ENCODE measurements at places on chromosomes 5 and 9.

DNA sequence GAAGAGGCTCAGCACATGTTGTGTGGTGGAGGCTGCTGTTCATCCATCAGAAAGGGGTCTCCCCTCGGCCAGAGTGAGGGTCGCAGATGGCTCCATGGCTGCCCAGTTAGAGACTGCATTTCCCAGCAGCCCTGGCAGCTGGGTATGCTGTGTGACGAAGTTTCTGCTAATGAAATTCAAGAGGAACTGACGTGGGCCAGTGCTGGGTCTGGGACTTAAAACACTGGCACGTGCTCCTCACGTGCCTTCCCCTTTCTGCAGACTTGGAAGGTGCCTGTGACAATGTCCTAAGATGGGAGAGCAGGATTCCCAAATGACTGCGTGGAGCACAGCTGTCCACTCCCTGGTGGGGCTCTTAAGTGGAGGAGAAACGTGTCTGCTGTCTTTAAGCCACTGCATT lies 114.5 kb upstream of the RAPGEF1 start:
- no peak for DNase-seq

DNA sequence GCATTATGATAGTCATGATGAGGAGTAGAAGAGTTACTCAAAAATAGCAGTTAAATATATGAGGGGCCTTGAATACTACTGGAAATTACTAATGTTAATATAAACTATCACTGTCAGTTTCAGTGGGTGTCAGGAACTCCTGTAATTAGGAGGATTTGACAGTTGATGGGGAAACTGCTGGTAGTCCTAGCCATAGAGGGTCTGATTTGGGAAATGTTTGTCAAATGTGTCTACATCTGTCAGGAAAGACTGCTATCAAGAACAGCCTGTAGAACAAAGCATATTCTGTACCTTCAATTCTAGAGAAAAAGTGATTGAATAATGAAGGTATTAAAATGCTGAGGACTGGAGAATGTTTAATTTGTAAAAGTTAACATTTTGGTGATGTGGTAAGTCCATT lies 567.9 kb downstream of the CDH9 start:
- no peak for DNase-seq

GRCh38 chr9:136089697-136090045 lies 5.4 kb downstream of the NACC2 start:
- no peak for DNase-seq

GRCh38 chr5:4306057-4306456 lies 710.4 kb downstream of the IRX1 start:
- DNase-seq, result no peak

GRCh38 chr5:128144491-128144890 lies 60.9 kb downstream of the SLC12A2 start:
- DNase-seq, result no peak

- no peak for DNase-seq
Observed at GRCh38 chr5:95244479-95244878, 40.4 kb downstream of the MCTP1 start.

Measured in activated CD8-positive, alpha-beta memory T cell treated with anti-CD3 and anti-CD28 coated beads for 24 hours (primary cell).